ENCODE measurements at places on chromosomes 12 and 14.
A peak's percentile ranks its signal among the peaks of the same experiment; 100 is the strongest.

DNA sequence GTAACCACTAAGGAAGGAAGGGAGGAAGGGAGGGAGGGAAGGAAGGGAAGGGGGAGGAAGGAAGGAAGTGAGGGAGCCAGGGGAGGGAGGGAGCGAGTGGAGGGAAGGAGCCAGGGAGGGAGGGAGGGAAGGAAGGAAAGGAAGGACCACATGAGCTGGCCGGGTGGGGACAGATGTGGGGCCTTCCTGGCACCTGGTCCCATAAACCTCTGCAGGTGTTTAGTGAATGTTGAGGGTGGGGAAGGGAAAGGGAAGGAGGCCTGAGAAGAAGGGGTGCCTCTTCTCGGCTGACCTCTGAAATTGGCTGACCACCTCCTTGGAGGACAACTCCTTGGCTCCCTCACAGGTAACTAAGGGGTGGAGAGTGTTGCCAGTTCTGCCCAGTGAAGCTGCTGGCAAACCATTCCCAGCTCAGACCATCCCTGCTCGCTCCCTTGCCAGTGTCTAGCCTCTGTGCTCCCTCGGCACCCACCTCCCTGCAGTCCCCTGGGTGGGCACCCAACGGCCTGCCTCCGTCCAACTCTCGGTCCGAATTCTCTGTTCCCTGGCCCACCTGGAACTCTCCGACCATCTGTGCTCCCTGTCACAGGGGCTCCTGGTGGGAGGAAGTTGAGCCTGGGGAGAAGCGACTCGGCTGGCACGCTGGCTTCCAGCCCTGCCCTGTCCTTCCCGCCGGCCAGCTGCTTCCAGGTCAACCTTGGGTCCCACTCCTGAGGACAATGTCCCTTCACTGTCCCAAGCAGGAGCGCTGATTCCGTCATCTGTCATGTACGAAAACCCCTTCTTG, 12.2 kb upstream of the PPP1R13B start:
- DNase-seq = no peak

DNA sequence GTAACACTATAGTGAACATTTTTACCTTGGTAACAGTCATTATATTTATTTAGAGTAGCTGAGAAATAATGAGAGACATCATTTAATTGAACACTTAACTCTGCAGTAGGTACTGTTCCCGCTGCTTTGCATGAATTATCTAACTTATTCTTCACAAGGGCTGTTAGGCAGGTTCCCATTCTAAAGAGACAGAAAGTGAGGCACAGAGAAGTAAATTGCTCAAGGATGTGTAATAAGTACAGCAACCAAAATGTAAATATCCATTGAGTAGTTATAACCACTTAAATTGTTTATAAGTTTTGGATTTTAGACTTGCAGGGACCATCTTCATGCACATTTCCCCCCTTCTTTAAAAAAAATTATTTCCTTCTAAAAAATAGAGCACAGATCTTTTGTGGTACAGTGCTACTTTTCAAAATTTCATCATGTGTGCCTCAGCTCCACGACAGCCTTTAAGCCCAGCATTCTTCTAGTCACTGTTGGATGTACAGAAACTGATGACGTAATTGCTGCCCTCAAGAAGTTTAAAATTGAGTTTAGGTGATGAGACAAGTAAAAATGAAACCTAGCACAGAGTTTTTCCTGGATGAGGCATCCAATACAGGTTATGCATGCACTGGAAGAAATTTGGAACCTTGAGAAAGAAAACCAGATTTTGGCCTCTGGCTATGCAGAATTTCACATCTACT, 6.0 kb upstream of the MANSC4 start:
- no peak for DNase-seq

GRCh38 chr12:56437430-56438176, 11.6 kb downstream of the TIMELESS start:
- no peak for DNase-seq

DNA sequence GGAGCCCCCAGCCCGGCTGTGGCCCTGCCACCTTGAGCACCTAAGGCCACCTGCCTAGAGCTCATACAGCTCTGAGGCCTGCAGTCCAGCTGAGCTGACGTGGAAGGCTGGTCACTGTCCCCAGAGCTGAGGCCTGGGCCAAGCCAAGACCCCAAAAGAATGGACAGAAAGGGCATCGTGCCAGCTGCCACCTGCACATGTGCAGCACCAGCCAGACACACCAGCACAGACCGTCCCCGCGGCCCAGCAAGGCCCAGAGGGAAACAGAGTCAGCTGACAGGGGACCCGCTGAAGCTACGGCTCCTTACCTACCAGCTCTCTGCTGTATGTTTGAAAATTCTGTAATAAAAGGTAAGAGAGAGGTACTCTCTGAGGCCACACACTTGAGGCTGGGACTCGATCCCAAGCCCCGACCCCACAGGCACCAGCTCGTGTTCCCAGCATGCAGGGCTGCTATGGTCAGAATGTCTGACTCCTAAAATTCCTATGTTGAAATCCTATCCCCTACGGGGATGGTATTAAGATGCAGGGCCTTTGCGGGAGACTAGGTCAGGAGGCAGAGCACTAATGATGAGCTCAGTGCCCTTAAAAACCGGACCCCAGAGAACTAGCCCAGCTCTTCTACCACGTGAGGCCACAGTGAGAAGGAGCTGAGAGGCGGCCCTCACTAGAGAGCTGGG, 25.4 kb downstream of the BRF1 start:
- no peak for DNase-seq

GRCh38 chr12:12717586-12718380, 615 bp downstream of the CDKN1B start:
- peak; percentile 19 for DNase-seq

GRCh38 chr14:69637503-69638031, 26.2 kb downstream of the SUSD6 start:
- DNase-seq = no peak

DNA sequence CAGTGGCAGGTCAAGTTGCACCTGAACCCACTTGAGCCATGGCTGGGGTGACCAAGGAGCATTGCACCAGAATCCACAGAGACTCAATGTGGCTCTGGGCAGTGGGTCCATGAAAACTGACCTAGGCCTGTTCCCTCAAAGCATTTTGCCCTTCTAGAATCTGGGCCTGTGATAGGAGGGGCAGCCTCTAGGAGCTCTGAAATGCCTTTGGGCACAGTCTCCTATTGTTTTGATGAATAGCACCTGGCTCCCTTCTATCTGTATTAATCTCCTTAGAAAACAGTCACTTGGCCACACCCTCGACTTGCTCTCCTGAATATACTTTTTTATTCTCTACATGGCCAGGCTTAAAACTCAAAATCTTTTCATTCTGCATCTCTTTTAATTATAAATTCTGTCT, 14.1 kb upstream of the KRAS start:
- DNase-seq = no peak

DNA sequence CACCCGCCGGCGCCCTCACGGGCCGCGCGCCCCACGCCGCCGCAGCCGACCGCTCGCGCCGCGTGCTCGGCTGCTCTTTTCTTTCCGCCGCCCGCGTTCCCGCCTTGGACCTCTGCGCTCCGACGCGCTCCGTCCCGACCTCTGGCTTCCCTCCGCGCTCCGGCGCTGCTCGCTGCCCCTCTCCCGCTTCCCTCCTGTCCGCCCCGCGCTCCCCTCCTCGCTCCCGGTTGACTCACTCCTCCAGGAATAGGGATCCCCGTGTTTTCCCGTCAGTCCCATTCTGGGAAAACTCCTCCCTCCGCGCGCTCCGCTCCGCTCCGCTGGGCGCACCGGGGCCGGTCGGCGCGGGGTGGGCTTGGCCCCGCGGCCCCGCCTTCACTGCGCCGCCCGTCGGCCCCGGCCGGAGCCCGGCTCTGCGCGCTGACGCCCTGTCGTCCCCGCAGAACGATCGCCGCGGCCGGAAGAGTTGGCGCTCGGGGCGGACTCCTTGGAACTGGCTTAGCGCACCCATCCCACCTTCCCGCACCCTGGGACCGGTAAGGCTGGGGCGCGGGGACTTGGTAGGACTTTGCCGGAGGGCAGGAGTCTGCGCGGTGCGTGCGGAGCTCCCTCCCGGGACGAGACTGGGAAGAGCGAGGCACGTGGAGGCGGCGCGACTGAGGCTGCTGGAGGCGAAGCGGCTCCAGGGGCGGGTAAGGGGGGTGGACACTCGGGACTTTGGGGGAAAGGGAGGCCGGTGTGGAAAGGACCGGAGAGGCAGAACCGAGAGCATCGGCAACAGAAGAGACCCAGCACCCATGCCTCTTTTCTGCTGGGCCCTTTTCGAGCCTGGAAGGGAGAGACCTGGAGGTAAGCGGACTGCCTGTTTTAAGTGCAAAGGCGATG, 550 bp downstream of the TEAD4 start:
- peak; percentile 78 for DNase-seq

DNA sequence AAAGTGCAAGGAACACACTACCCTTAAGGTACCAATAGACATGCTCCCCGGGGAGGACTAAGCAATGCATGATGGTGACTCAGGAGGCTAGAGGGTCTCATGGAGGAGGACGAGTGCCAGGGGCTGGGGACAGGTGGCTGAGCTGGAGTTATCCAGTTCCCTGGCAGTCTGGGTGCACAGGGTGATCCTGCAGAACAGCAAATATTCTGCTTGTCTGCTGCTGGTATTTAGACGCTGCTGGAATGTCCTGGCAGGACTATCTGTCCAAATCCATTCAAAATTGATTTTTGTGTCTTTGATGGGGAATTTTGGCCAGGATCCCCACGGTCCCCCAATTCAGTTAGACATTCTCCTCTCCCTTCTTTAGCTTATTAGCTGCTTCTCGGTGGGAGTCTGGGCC, 138.7 kb downstream of the C12orf75 start:
- DNase-seq = no peak

DNA sequence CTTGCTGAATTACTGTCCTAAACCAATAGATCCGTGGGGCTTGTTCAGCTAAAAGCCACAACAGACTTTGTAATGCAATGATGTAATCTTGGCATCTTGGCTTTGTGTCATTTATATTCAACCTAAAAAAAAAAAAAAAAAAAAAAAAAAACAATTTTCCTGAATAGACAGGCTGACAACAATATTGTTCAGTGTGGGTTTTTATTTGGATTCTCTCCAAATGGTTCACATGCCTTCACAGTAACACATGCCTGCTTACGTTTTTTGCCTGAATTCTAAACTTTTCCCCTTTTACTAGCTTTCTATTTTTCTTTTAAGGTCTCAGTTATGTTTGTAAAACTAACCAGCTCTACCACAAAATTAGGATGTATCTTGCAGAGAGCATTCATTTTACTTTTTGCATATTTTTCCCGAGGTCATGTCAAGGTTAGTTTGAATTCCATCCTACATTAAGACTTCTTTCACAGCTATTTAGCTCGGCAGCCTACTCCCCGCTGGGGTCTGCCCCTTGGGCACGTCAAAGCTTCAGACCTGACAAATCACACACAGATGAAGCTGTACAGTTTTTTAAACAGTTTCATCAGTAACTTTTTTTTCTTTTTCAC, 213.7 kb upstream of the NPAS3 start:
- DNase-seq = no peak

DNA sequence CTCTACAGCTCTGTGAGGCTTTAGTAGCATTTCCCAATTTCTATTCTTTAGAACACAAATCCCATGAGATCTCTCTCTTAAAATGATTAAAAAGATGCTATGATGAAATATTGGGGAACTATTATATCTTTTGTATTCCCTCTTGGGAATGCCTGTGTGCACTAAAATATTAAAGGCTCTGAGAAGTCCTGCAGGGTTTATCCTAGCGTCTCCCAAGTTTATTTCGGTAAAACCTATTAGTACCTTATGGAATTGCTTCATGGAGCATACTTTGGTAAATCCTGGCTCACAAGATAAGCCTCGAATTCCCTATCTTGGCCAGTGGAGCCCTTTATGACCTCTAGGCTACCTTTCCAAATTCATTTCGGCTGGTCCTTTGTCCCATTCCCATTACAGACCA, 306.8 kb downstream of the VRK1 start:
- no peak for DNase-seq

DNA sequence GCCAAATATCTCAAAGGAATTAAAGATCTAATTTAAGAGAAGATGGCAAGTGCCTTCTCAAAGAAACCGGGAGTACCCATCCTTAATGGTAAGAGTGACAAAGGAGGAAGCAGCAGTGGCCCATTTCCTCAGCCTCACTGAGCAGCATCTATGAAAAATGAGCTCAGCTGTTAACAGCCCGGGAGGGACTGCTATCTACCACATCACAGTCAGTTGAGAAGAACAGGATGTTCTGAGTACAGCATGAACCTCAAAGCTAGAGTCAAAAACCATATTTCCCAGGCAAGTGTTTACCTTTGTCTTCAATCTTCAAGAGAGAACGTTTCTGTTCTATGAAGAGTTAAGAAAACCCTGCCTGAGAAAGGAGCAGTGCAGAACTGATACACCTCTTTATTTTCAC, 115.0 kb downstream of the BTG1 start:
- no peak for DNase-seq

DNA sequence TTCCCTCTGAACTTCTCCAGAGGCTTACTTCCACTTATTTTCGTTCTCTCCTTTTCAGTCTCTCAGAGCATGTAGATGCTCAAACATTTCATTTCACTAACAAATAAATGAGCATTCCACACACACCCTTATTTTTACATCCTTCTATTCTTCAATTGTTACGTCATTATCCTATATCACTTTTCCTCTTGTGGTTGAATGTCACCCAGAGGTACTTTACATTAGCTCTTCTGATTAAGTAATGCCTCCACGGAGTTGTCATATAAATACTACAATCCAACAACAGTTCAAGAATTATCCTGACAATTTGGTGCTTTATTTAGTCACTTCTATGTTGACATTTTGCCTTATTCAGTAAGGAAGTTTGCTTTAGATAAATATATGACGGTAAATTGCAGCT, 18.4 kb downstream of the FAR2 start:
- DNase-seq = no peak

DNA sequence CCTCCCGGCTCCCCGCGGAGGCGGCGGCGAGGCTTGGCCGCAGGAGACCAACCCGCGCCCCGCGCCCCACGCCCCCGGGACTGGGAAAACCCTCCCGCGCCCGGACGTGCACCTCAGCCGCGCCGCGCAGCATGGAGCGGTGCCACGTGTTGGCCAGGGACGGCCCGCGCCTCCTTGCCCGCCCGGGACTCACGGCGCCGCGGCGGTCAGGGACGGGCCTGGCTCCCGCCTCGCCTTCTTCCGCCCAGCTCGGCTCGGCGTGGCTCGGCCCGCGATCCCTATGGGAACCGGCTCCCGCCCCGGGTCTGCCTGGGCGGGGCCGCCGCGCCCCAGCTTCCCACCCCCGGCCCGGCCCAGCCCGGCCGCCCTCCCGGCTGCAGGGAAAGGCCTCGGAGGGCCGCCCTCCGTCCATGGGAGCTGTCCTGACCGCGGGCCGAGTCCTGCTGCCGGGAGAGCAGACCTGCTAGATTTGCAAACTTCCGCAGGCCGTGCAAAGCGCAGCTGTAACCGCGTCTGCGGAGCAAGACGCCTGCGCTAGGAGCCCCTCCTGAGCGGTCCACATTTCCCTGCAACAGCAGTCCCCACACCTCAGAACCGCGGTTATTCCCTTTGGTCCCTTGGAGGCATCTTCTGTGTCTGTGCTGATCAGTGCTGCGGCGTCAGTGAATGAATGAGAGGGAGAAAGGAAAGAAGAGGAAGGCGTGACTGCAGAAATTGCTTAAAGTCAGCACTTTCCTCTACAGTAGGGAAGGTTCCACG, at the start of gene CDKL1:
TSS of gene CDKL1 (minus strand) at position 251 of the 759 bp plus-strand sequence. CDS start 1,013 bp downstream, outside the sequence.
- DNase-seq = peak; percentile 33

GRCh38 chr14:89740241-89740640, 214.3 kb downstream of the EFCAB11 start:
- no peak for DNase-seq
